A673 (cell line): ENCODE measurements at places on chromosomes 3 and 15. TPM values are rescaled to one million over a fixed set of nuclear protein-coding genes. Genes with fewer than 3 reads are reported as not detected.

Gene ARPIN
- total RNA-seq: 5.6 and 5.9 TPM in 2 replicates

Gene XIRP1
- not detected in 2 replicates for total RNA-seq

Gene TNFSF10
- total RNA-seq: not detected in 2 replicates

Gene LINGO1
- 93.7 and 111 TPM in 2 replicates for total RNA-seq

Gene SEMA3G
- 0.07 TPM in 1 of 2 replicates, not detected in the other for total RNA-seq

Gene ARNT2
- 1.4 and 2.1 TPM in 2 replicates for total RNA-seq

Gene INTS14
- 38.0 and 39.9 TPM in 2 replicates for total RNA-seq
